Stimulated activated CD8-positive, alpha-beta memory T cell treated with anti-CD3 and anti-CD28 coated beads, Interleukin-4, amount 100 ng/mL, for 24 hours (primary cell): ENCODE measurements at places on chromosomes 1 and 21.

DNA sequence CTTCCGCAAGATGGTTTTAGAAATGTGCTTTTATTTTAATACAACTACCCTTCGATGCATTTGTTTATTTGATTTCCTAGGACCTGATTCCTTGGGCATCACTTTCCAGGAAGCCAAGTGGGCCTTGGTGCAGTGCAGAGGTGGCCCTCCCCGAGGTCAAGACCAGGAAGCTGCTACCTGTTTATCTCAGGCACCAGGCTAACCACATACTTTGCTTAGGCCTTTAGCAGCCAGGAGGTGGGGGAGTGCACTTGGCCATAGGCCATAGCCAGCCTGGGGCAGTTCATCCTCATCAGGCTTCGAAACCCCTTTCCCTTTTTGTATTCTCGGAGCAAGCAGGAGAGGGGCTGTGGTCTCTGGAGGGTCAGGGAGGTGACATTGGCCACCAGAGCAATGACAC, 45.4 kb downstream of the SMYD2 start:
- DNase-seq, result no peak

DNA sequence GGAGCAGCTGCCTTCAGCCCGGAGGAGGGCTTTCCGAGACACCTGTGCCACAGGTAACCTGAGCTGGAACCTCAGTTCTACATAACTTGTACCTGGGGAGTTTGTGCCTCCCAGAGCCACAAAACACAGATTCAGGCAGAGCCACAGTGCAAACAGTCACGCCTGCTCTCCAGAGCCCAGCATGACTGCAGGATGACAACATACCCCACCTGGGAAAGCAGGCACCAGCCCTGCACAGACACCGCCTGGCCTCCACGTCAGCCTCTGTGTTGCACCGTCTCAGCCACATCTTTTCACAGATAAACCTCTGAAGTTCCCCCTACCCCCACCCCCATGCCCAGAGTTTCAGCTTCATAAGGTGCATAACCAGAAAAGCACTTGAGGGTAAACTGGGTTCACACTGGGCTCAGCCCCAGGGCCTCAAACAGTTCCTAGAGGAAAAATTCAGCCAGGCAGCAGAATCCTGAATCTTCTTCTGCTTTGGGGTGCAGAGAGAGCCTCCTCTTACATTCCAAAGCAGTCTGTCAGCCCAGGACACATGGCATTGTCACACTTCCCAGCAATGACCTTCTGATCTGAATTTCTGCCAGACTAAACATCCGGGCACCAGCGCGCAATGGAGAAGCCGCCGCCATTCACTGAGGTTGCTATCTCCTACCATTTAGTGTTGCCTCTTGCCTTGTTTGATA, 229.5 kb downstream of the TOMM20 start:
- no peak for DNase-seq

DNA sequence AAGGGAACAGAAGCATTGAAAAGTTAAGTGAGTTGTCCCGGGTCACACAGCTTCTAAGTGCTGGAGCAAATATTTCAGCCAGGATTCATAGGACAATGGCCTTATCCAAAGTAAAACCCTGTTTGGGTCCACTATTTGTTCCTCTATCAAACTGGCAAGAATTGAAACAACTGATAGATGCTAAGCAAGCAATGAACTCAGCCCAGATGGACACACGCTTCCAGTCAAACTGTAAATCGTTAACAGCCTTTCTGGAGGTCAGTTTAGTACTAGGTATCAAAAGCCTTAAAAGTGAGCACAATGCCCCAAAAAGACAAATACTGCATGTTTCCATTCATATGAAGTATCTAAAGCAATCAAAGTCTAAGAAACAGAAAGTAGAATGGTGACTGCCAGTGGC, 779 bp upstream of the SVBP start:
- no peak for DNase-seq

DNA sequence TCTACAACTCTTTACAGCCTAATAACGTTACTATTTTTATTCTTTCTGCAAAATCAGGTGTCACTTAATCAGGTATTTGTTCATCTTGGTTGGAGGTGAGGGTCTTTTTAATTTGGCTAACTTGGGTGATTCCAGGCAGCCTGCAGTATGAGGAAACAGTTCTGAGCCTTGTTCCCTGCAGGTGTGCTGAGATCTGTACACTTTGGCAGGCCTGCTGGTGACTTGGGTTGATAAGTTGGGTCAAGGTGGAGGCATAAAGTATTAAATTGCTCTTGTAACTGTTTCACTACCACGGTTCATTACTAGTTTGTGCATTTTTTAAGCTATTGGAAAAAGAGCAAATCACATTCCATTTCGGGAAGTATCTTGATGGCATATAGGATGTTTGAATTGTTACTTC, 10.0 kb downstream of the MAP3K21 start:
- no peak for DNase-seq

DNA sequence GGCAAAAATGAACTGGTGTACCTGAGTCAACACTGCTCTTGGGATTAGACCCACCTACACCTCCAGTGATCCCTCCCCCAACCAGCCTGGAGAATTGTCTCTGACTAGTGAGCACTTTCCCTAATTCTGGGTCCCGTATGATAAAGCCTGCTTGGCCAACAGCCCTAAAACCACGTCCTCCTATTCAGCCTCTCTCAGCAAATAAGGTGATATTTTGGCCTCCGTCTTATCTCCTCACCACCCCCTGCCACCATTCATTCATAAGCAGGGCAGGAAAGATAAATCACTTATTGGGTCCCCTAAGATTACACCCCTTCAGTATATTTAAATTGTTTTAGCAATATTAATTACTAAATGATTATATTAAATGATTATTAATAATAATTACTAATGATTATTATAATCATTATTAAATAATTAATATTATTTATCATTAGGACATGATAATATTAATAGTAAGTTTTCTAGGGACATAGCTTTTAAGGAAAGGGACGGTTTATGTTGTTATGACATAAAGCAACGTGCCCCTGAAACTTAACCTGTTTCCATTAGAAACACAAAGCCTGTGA, 108.0 kb downstream of the DUSP10 start:
- DNase-seq, result no peak

DNA sequence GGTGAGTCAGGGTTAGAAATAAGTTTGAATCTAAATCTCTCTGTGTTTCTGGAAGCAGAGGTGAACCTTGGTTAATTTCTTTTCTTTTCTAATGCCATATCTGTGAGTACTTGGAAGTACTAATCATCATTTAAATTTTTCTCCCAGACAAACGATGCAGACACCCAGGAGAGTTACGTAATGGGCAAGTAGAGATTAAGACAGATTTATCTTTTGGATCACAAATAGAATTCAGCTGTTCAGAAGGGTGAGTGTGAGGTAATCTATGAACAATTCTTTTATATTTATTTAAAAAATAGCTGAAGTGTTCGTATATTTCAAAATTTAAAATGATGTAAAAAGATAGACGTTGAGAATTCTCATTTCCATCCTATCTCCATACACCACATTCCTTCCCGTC, 11.2 kb downstream of the C4BPA start:
- DNase-seq, result no peak

DNA sequence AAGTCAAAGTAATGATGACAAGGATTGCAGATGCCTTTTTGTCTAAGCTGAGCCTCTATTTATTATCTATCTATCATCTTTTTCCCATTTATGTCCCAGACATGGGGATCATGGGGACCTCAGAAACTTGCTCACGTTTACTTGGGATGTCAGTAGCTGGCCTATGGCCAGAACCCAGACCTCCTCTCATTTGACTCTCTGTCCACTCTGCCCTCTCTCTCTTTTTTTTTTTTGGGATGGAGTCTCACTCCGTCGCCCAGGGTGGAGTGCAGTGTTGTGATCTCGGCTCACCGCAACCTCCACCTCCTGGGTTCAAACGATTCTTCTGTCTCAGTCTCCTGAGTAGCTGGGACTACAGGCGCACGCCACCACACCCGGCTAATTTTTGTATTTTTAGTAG, 3.7 kb upstream of the ID3 start:
- DNase-seq, result no peak

- DNase-seq, result no peak
These were observed 624 bp downstream of the SLC41A1 start for GRCh38 chr1:205812271-205812877.

GRCh38 chr21:45894906-45895777, 86.4 kb upstream of the COL6A1 start:
- DNase-seq, result no peak

DNA sequence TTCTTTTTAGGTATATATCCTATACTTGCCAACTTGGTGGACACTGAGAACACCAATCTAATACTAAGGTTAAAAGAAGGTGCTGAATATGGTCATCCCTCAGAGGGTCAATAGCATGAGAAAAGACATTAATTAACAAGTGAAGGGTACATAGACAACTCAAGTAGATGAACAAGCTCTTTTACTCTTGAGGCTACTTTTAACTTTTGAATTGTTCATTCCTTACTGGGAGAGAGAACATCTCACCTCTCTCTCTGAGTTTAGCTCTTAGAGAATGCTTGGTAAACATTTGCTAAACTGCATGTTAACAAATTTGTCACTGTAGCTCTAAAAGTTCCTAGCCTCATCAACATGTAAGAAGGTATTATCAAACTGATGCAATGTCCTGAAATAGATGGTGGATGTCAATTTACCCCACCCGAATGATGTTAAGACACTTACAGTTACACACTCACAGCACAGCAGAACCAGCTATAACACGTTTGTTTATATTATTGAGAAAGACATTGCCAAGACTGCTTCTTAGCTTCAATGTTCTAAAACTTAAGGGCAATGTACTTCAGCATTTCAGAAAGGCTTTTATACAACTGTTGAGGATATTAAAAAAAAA, 35.9 kb downstream of the HEATR1 start:
- DNase-seq, result no peak

- no peak for DNase-seq
These were observed 106.3 kb downstream of the HIVEP3 start for GRCh38 chr1:41812453-41812852.

DNA sequence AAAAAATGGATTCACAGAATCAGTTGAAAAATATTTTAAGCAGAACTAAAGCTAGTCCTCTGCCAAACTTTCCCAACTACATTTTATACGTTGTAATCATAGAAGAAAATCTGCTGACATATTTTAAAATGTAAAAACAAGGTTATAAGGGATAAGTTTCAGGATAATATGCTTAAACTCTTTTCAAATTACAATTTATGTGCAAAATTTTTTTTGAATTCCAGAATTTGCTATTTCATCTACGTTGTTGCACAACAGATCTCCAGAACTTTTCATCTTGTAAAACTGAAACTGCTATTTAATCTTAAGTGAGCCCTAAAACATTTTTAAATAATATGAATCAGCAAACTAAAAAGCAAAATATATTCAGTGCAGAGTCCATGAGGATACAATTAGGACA, 5.9 kb downstream of the EDEM3 start:
- DNase-seq, result no peak

DNA sequence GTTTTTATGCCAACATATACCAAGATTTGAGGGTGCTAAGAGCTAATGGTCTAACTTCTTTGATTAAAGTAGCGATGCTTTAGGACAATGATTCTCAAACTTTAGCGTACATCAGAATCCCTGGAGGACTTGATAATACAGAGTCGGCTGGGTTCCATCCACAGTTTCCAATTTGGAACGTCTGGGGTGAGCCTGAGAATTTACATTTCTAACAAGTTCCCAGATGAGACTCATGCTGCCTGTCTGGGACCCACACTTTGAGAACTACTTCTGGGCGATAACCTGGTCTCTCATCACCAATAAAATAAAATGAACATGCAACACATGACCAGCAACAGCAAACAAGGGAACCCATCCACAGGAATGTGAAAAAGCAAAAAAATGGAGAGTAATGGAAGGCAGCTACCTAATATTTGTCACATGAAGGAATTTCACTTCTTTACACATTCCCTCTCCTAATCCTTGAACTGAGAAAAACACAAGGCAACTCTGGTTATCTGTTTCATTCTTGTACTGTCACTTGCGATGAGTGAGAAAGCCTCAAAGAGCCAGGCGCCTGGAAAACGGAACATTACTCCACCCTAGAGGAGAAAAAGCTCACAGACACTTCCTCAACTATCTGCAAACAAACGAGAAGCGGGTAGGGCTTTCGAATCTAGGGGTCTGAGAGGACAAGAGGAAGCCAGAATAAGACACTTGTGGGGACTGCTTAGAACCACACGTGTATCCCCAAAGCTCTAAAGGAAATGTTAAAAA, 14.0 kb downstream of the HSF2BP start:
- DNase-seq, result no peak

DNA sequence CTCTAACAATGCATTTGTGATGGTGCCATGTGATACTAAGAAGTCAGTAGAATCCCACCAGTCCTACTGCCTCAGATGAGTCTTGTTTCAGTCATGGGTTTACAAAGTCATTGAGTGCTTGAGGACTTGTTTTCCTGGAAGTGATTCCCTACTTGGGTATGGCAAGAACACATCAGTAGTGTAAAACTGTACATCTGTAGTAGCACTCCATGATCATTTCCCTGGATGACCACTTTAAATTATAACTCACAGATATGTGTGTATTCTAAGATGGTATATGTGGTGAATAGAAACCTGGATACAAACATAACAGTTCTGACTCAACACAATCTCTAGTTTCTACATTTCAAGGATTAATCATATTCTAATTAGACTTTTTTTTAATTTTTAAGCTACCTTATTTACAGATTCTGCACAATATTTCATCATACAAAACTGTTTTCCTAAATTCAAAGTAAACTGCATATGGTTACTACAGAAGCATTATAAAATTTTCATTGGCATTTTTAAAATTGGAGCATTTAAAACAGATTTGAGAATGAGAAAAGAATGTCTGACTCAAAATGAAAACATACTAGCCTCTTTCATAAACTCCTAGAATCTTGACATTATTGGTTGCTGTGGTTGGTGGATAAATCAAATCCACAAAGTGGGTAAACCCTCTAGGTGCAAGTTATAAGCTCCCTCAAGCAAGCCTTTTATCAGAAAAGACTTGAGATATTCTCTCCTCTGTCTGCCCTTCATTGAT, 6.8 kb upstream of the PSMG1 start:
- DNase-seq, result no peak

DNA sequence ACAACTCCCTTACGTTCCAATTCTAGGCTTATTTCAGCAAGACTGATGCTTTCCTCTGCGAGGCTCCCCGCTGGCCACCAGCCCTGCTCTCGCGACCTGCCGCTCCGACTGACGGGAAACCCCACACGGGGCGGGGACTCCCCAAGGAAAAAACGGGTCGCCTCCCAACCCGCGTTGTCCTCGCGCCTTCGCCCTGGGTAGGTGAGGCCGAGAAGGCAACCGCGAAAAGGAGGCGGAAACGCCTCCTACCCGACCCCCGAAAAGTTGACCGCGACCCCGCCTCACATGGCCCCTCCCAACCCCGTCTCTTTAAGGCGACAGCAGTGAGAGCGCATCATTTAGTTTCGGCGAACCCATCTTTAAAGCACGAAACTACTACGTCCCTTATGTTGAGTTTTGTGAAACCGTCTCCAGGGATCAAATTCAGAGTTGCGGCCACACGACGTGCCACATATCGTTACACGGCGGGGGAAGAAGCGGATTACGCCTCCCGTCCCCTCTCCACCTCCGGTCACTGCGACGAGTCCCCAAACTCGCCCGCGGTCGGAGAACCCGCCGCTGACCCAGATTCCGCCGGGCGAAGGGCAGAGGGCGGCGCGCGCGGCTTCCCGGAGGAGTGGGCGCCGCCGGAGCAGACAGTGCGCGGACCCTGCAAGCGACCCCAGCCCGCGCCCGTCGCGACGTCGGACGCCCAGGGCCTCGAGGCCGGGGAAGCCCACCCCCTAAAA, 1.2 kb downstream of the ANP32E start:
- DNase-seq, result peak; percentile 86

GRCh38 chr1:42757892-42758275, 8.9 kb downstream of the P3H1 start:
- DNase-seq, result no peak
